Inflammatory macrophage (primary cell): ENCODE measurements at places on chromosomes 6 and 20.

DNA sequence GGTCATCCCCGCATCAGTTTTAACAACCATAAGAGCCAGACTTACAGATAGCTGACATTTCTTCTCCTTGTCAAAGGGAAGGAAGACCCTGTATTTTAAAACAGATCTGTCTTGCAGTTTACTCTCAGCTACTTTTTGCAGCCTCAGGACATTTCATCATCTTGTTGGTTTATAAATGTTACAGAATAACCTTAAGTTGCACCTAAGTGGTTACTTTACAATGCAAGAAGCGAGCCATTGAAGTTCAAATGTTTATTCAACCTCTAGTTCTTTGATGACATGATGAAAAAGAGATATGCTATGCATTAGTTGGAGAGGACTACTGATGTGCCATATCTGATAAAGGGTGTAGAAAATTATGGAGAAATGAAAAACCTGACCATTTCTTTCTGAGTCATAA lies 187.9 kb upstream of the COL21A1 start:
- no peak for DNase-seq

GRCh38 chr6:105880030-105880492 lies 206.1 kb upstream of the PRDM1 start:
- DNase-seq: peak; percentile 93

GRCh38 chr20:19786311-19786710 lies 28.3 kb downstream of the RIN2 start:
- DNase-seq: peak; percentile 42

GRCh38 chr20:47086316-47086715 lies 191.7 kb downstream of the EYA2 start:
- no peak for DNase-seq

DNA sequence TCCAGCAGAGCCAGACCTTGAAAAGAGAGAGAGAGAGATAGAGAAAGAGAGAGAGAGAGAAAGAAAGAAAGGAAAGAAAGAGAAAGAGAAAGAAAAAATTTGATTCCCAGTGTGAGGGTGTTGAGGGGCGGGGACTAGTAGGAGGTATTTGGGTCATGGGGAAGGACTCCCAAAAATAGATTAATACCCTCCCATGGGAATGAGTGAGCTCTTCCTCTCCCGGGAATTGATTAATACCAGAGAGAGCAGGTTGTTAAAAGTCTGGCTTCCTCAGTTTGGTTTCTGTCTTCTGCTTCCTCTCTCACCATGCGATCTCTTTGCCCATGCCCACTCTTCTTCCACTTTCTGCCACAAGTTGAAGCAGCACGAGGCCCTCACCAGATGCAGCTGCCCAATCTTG lies 28.8 kb upstream of the CFAP206 start:
- peak; percentile 54 for DNase-seq

GRCh38 chr20:57025666-57026224 lies 240.7 kb downstream of the BMP7 start:
- DNase-seq: no peak

GRCh38 chr20:36170542-36171215 lies 16.1 kb downstream of the EPB41L1 start:
- DNase-seq: no peak

DNA sequence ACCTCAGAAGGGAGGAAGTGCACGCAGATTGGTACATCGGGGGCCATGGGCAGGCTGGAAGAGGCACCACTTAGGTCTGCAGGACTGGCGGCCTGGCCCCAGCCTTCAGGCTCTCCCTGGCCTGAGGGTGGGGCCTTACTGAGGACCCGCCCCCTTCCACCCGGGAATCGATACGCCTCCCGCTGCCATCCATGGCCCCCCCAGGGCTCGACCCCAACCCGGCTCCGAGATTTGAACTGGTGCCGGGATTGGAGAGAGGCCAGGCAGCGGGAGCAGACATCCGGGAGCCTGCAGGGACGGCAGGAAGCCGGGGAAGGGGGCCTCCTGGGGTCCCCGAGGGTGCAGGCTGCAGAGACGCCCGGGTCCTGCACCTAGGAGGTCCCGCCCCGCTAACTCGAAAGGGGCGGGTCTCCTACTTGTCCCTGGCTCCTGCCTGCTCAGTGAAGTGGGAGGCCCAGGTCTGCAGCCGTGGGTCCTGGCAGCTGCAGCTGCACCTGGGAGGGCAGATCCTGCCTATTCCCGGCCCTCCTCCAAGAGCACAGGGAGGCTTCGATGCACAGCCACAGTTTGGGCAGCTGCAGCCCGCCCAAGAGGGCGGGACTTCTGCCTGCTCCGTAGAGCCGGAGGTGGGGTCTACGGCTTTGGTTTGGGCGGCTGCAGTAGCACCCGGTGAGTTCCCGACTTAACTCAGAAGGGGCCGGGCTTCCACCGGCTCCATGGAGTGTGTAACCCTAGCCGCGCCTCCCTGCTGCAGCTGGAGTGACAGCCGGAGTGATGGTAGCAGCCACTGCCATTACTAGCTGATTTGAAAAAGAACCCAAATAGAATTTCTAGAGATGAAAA lies 35.2 kb upstream of the TBC1D22B start:
- DNase-seq: peak; percentile 51

GRCh38 chr6:35906499-35906846 lies 14.4 kb downstream of the SRPK1 start:
- DNase-seq: no peak

- no peak for DNase-seq
These were observed 408.4 kb downstream of the MAFB start for GRCh38 chr20:40280616-40281015.

DNA sequence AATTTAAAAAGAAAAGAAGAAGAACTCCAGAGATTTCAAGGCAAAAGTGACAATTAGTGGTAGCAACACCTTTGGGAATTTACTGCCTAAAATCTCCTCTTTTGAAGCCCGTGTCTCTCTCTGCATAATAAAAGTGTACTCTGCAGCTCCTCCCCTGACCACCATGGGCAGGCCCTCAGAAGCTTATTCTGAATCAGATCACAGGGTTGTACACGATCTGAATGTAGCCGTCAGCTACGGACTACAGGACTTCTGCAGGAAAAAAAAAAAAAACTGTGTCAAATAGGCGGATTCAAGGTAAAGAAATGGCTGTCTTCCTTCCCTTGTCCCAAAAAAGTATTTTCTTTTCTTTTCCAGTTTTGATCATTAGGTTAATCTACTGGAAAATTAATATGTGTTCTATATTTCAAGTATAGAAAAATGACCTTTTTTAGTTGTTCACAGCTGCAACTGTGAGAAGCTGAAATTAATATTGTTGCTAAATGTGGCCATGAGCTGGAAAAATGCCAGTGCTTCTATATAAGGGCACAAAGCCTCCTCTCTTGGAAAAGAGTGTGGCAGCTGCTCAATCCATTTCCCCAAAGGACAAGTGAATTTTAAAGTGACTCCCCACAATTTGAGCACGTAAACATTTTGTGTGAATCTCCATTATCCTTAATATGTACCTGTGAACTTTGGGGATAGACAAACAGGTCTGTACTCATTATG lies 397.4 kb downstream of the C6orf118 start:
- DNase-seq: no peak

GRCh38 chr6:145047891-145048290 lies 687.4 kb downstream of the EPM2A start:
- no peak for DNase-seq

DNA sequence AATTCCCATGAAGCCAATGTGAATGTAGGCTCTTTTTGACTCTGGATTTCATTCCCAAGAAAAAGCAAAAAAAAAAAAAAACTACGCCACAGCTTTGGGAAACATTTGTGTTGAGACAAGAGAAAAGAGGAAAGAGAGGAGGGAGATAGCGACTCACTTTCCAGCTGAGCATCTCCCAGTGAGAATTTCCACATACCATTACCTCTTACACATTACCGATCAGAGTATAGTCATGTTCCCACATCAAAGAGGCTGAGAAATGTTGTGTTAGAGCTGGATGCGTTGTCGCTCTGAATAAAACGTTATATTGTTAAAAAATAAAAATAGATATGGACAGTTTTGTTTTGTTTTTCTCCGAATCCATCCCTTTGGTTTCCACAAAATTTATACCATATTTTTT lies 1019.3 kb upstream of the ADGRB3 start:
- no peak for DNase-seq

DNA sequence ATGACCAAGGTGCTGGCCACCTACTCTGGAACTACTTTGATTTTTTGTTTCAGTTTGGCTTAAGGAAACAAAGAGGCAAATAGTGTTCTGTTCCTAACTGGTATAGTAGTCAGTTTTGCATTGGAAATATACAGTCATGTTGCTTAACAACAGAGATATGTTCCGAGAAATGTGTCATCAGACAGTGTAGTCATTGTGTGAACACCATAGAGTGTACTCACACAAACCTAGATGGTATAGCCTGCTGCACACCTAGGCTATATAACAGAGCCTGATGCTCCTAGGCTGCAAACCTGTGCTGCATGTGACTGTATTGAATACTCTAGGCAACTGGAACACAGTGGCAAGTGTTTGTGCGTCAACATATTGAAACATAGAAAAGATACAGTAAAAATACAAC lies 80.4 kb downstream of the ARID1B start:
- no peak for DNase-seq
